ENCODE measurements at places on chromosomes 2 and 18.

DNA sequence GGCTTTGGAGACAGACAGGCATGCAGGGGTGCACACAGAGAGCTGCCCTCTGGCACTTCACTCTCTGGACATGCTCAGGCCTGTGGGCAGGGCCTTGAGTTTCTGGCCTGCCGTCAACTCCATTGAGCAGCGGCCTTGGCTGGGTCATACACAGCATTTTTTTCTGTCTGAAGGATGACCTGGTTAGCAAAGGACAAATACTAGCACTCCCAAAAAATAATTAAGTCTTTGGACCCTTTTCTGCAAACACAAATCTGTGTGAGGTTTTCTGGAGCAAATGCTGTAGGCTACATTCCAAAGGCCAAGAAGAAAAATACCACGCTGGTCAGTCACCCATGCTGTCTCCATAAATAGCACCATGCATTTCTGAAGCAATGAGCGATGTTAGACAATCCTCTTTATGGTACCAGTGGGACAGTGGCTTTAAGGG lies 124.7 kb upstream of the CTAGE1 start:
- DNase-seq: no peak

DNA sequence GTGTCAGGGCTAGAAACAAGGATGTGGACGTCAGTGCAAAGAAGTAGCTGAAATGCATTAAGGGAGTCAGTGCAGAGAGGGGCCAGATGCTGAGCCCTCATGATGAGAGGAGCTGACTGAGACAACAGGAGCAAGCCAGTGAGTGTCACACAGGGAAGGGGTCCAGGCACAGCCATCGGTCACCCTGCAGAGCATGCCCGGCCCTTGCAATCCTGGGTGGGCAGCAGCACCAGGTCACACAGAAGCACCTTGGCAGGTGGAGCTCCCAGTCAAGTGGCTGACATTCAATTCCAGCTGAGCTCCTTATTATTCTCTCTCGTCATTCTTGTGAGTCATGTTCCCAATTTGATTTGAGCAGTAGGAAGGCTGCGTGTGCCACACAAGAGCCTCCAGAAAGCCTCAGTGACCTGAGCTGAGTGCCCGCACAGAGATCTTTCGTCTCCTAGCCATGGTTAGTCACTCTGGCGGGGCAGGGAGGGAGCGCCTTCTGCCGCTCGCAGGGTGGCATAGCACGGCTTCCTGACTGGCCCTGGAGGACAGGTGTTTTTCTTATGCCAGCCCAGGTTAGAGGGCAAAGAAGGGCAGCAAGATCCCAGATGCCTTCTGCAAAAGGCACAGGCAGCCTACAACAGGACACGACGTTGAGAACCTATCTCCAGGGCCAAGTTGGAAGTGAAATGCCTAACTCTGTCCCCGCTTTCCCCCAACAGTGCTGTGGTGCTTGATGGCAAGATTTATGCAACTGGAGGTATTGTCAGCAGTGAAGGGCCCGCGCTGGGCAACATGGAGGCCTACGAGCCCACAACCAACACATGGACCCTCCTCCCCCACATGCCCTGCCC lies 220.9 kb downstream of the ATAD2B start:
- peak; percentile 38 for DNase-seq

GRCh38 chr18:31077878-31078277 lies 24.3 kb downstream of the DSC2 start:
- DNase-seq: no peak

GRCh38 chr2:105678346-105678745 lies 66.4 kb upstream of the NCK2 start:
- DNase-seq: no peak

DNA sequence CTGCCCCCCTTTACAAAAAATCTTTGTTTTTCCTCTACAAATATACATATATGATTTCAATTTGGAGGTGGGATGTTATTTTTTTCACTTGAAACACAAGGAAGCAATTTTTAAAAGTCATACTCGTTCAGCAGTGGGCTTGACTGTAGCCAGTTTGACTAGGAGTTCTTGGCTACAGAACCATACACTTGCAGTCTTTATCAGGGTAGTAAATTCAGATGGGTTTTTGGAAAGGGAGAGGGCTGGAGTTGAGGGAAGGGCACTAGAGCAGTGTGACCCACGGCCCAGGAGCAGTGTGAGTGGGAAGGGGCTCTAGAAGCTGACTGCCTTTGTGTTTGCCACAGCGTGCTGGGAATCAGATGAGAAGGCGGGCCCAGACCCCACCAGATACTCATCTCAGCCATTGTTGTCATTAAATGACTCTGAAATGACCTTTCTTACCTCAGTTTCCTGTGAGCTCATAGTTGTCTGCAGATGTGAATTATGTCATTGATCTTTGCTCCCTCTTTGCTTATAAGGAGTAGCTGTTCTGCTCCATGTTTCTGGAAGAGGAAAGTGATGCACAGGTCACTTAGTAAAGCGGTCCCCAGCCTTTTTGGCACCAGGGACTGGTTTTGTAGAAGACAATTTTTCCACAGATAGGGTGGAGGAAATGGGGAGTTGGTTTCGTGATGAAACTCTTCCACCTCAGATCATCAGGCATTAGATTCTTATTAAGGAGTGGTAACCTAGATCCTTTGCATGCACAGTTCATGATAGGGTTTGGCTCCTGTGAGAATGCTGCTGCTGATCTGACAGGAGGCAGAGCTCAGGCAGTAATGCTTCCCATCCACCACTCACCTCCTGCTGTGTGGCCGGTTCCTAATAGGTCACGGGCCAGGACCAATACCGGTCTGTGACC lies 116.8 kb downstream of the SPTBN1 start:
- DNase-seq: no peak

DNA sequence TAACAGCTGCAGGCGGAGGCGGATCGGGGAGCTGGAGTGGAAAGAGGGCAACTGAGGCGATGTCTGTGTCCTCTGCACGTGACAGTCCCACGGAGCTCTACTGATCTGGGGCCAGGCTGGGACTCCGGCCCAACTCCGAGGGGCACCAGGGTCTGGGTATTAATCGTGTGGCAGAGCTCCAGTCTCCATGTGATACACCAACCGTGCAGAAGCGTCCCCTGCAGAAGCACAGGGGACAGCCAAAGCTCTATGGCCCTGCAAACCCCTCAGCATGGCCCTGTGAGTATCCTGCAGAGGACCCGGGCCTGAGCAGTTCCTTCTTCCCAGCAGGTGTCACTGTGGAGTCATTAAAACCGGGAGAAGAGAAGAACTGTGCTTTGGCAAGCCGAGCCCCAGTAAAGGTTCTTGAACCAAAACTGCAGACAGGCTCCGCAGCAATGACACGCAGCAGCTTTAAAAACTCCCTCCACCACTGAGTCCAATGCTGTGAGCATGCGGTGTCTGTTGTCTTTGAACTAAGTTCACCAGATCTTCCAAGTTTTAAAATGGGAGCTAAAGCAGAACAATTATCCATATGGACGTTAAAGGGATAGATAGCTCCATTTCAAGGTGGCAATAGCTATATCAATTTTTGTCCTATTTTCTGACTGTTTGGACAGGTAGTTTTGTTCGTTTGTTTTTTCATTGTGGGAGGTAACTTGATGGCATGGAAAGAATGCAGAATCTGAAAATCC lies 79.4 kb downstream of the TMEM182 start:
- peak; percentile 58 for DNase-seq

DNA sequence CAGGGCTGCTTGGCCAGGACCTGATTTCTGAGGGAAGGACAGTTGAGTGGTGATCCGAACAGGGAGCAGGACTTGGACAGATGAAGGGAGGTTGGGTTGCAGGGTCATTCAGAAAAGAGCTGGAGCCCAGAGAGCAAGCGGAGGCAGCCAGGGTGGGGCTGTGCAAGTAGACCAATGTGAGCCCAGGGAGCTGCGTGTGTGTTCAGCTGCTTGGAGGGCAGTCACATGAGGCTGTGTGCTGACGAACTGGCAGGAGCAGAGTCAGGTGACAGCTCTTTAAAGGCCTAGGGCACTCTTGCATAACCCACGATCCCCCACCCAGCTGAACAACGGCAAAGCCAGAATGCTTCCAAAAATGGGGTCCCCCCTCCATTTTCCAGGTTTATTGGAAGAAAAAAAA lies 4.6 kb upstream of the MLPH start:
- DNase-seq: no peak

DNA sequence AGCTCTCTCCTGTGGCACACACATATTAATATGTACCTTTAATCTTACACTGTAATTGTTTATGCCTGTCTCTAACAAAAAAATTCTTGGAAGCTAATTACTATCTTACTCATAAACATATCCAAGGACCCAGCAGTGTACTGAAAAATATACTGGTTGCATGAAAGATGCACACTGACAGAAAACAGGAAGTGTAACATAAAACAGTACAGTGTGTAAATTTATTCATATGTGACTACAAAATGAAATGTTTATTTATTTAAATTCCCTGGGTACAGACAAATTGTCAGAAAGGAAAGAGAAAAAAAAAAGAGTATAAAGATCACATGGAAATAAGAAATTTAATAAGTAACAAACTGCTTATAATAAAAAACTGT lies 28.5 kb downstream of the TMEM131 start:
- no peak for DNase-seq

Measured in activated CD8-positive, alpha-beta memory T cell treated with anti-CD3 and anti-CD28 coated beads for 24 hours (primary cell).